ENCODE measurements at places on chromosomes 5 and 9.

- DNase-seq = peak; percentile 16
Measured at GRCh38 chr5:15502208-15502607, 2.2 kb downstream of the FBXL7 start.

GRCh38 chr9:14992516-14992915 lies 82.3 kb upstream of the FREM1 start:
- no peak for DNase-seq

DNA sequence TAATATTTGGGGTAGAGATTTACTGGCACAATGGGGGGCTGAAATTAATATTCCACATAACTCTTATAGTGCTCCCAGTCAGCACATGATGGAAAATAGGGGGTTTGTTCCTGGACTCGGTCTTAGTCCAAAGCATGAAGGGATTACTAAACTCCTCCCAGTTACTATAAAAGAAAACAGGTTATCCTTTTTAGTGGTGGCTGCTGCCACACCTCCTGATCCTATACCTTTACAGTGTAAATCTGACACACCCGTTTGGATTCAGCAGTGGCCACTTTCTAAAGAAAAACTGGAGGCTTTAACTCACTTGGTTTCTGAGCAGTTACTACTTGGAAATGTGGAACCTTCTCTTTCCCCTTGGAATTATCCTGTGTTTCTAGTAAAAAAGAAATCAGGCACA lies 572.9 kb upstream of the PTGER4 start:
- DNase-seq = no peak

- DNase-seq = no peak
Measured at GRCh38 chr5:176692839-176693476, 45.7 kb downstream of the TSPAN17 start.

- DNase-seq = no peak
Measured at GRCh38 chr5:180323941-180324600, 29.1 kb downstream of the GFPT2 start.

DNA sequence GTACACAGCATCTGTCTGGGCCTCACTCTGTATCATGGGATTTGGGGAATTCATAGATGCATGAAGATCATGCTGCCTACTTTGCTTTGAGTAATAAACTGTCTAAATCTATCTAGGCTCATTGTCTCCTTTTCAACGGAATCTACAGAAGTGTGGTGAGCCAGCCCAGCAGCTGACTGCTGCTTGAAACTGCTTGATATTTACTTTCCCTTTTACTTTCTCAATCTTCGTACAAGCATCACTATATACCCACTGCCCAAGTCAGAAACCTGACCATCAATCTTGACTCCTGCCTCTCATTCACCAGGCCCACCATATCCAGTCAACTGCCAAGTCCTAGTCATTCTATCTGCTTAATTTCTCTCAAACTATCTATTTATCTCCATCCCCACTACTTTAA lies 142.9 kb downstream of the NR2F1-AS1 start:
- no peak for DNase-seq

- no peak for DNase-seq
Measured at GRCh38 chr5:87102841-87103240, 164.8 kb upstream of the RASA1 start.

- no peak for DNase-seq
Measured at GRCh38 chr5:39355324-39355723, 9.0 kb downstream of the C9 start.

- DNase-seq = no peak
Measured at GRCh38 chr9:131290767-131291370, 1.3 kb downstream of the PLPP7 start.

DNA sequence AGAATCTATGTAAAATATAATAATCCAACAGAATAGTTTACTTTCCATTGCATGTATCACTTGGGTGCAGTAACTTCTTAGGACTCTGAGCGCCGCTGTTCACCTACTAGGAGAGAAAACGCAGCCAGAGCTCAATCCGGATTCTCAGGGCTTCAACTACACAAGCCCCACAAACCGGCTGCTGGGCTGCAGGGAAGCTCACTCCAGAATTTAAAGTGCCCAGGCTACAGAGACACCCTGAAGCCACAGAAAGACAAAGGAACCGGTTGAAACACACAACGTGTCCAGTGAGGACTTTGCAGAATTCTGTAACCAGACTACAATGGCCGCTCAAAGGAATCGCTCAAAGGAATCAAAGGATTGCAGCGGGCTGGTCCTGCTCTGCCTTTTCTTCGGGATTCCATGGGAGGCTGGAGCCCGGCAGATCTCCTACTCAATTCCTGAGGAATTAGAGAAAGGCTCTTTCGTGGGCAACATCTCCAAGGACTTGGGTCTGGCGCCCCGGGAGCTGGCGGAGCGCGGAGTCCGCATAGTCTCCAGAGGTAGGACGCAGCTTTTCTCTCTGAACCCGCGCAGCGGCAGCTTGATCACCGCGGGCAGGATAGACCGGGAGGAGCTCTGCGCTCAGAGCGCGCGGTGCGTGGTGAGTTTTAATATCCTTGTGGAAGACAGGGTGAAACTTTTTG lies at the start of gene PCDHGA10:
PCDHGA10 (plus strand) TSS at position 134 of the 686 bp plus-strand sequence; CDS start at position 323, 189 bp downstream.
- DNase-seq = peak; percentile 78

GRCh38 chr9:108014353-108014752 lies 524.8 kb upstream of the KLF4 start:
- no peak for DNase-seq

DNA sequence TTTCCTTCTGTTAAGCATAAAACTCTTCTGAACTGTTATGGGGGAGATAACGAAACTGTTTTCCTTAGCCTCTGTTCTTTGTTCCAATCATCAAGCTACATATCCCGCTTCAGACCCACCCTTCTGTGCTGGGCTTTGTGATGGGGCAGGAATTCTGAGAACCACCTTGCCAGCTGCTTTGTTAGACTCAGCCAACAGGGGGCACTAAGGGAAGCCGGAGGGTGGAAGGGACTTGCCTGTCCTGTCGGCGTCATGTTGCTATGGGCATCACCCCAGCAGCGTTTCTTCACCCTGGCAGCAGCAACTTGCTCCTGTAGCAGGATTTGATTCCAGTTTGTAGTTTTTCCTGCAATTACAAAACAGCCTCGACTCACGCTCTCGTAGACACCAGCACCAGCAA lies 169.1 kb downstream of the CAAP1 start:
- DNase-seq = no peak

DNA sequence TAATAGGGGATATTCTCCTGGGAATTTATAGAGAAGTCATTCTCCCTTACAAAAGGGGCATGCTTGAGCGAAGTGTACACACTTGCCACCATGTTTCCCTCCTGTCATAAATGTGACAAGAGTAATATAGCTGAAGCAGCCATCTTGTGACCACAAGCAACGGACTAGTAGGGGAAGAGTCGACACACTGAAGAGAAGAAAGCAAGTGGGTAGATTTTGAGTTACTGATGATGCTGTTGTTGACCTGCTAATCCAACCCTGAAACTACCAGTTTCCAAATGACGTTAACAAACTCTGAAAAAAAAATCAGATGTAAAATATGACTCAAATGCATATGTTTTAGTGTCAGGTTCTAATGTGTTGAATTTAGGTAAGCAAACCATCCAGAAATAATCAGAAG lies 350.4 kb downstream of the CDH10 start:
- no peak for DNase-seq

DNA sequence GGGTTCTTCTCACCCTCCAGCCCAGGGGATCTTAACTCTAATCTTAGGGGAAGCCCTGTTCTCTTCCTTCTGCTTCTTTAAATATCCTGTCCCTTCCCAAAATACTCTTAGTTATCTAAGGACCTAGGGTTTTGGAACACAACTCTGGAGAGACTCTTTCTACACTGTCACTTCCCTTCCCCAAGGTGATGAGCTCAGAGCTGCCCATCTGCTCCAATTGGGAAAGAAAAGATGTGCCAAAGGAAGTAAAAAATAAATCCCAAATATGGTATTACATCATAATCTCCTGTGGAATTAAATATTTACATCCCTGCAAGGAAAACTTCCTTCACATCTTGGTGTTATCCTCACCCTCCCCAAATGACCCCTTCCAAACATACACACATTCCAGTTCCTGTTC lies 291.2 kb downstream of the EPB41L4A start:
- DNase-seq = no peak

- no peak for DNase-seq
Measured at GRCh38 chr5:55033568-55033967, 9.5 kb downstream of the GZMK start.

- peak; percentile 57 for DNase-seq
Measured at GRCh38 chr9:113343732-113344231, 3.7 kb upstream of the WDR31 start.

GRCh38 chr9:110125207-110125751 lies 82.7 kb downstream of the C9orf152 start:
- DNase-seq = peak; percentile 71

GRCh38 chr5:179119415-179120170 lies 59.4 kb downstream of the ZNF354C start:
- no peak for DNase-seq

GRCh38 chr9:76676857-76677256 lies 87.4 kb upstream of the PCA3 start:
- no peak for DNase-seq

GRCh38 chr9:129571298-129572051 lies 49.4 kb downstream of the C9orf50 start:
- no peak for DNase-seq

- DNase-seq = no peak
Measured at GRCh38 chr5:81846301-81846700, 95.4 kb upstream of the SSBP2 start.

GRCh38 chr9:133460405-133461175 lies 812 bp downstream of the CACFD1 start:
- no peak for DNase-seq

- no peak for DNase-seq
Measured at GRCh38 chr5:128546658-128547281, 8.7 kb upstream of the FBN2 start.

DNA sequence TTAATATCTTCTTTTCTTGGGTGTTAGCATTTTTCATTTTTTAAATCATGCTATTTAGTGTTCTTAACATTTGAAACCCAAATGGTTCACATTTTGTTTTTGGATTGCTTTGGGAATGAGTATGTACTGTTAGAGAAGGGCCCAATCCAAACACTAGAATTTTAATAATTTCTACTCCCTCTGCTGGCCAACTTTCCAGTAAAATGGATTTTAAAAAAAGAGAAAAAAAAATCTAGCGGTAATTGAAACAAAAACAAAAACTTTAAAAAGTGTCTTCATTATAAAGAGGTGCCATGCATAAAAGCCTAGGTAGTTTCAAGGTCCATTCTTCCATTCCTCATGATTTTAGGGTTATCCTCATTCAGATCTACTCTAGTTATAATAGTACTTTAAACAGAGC lies 32.1 kb upstream of the RICTOR start:
- no peak for DNase-seq

GRCh38 chr5:110638970-110639902 lies 87.2 kb downstream of the TMEM232 start:
- no peak for DNase-seq

DNA sequence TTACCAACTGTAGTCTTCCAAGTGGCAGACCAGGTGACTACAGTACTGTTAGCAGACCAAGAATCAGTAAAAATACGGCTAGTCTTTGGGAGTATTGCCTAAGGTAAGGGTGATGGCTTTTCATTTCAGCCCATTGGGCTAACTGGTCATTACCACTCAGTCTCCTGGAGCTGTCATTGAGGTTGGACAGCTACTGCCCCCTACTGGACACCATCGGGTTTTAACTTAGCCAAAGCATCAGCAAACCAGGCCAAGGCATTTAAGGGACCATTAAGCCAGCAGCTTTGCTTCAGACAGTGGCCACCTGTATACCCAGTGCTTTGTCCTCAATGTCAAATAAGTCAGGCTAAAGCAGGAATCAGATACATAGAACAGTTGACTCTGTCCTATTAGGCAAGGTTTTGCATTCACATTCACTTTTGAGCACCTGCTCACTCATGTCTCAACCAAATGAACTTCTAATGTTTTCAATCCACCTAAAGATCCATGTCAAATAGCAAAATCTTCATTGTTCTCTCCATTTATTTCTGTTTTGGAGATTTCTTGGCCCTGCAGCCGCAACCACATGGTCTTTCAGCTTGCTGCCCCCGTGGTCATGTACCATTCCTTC lies 117.2 kb downstream of the INVS start:
- DNase-seq = peak; percentile 26

- DNase-seq = peak; percentile 47
Measured at GRCh38 chr5:173454361-173454735, 126.1 kb upstream of the STC2 start.

DNA sequence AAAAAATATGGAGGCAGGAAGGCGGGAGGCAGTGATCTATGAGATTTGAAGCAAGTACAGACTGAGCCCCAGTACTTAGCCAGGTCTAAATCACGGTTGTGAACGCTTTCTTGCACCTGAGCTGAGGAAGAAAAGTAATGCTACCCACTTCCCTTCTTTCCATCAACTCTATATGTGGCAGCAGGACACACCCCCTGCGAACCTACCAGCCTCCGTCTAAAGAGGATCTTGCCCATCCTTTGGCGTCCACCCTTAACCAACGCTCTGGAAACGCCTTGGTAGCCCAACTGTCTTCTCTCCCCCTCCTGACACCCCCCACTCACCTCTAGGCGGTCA lies 545 bp downstream of the HMGCS1 start:
- DNase-seq = no peak

- no peak for DNase-seq
Measured at GRCh38 chr9:112546149-112547012, 59.8 kb downstream of the KIAA1958 start.

DNA sequence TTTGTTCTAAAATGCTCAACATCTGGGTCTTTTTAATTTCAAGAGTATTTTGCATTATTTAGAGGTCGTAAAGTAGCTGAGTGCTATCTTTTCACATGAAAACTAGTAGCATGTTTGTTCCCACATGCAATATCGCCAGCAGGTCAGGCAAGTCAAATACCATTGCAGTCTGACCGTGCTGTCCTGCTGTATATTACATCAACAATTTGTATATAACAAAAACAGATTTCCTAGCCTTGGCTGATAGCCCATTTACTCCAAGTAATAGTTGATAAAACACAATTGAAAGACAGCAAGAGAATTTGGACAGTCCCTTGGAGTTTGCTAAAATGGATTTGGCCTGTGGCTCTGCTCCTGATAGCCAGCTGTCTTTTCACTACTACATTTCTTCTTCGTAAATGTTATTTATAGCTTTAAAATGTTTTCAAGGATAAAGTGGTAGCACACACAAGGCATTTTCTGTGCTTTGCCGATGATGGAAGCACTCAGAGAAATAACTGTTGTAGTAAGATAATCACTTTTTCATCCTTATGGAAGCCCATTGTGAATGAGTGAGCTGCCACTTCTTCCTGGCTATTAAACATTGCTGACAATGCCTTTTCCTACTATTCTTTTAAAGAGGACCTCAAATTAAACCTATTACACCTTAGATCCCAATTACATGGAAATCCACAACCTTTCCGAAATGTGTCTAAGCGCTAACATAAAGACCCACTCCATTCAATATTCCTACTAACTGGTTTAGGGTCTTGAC lies 992.1 kb downstream of the MAT2B start:
- no peak for DNase-seq

GRCh38 chr5:44361342-44362001 lies 27.7 kb downstream of the FGF10 start:
- no peak for DNase-seq
